HAP-1 (cell line): ENCODE measurements at places on chromosomes 13 and 19.
A peak's percentile ranks its signal among the peaks of the same experiment; 100 is the strongest.

- no peak for DNase-seq
Observed at GRCh38 chr19:43883864-43884263, 51.2 kb downstream of the ZNF45 start.

DNA sequence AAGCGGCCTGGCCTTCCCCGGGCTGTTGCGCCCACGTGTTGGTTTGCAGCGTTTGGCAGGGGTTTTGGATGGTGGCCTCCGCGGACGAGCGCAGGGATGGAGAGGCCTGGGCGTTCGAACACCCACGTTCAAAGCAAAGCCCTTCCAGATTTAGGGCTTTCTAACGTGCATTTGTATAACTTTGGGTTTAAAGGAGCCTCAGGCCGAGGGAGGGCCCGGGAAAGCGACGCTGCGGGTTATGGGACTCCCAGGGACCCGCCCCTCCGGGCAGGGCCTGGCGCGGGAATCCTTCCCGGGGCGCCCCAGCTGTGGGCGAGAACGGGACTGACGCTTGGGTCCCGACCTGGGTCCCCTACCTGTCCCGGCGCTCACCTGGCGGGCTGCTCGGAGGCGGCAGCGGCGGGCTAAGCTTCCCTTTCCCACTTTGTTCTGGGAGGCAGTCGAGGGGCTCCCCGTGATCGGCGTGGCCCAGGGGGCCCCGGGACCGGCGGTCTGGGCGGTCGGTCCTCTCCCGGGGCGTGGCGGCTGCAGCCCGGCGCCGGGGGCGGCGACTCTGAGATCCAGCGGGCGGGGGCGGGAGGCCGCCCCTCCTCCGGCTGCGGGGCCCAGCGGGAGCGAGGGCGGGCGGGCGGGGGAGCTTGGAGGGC is at the start of gene FBXO17:
FBXO17 (minus strand) TSS at position 529 of the 647 bp plus-strand sequence. CDS start 25,423 bp downstream, outside the sequence.
- DNase-seq = peak; percentile 62

- peak; percentile 18 for DNase-seq
Observed at GRCh38 chr13:98478189-98479129, 98.4 kb downstream of the STK24 start.

DNA sequence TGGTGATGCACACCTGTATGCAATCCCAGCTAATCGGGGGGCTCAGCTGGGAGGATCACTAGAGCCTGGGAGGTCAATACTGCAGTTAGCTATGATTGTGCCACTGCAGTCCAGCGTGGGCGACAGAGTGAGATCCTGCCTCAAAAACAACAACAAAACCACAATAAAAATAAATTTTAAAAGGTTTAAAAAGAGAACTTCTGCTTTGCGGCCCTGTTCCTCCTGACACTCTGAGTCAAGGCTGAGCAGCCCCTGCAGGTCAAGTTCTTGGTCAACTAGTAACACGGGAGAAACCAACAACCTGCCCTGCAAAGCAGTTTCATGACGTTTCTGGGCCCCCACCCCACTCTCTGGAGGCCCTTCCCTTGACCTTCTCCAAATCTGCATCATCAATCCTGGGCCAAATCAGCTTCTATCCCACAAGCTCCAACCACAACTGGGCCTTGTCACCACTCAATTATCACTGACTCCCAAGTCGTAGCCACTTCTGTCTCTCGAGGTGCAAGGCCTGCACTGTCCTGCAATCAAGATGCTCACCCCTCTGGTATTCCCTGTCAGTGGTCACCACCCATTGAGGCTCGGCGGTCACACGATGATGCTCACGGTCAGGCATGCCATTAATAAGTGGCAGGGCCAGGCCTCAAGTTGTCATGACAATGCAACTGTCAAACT is 7.5 kb downstream of the ELAVL1 start:
- DNase-seq = no peak

GRCh38 chr19:13806728-13807127 is 11.5 kb downstream of the ZSWIM4 start:
- DNase-seq = no peak

GRCh38 chr13:84844473-84844872 is 954.7 kb downstream of the SLITRK6 start:
- peak; percentile 24 for DNase-seq

DNA sequence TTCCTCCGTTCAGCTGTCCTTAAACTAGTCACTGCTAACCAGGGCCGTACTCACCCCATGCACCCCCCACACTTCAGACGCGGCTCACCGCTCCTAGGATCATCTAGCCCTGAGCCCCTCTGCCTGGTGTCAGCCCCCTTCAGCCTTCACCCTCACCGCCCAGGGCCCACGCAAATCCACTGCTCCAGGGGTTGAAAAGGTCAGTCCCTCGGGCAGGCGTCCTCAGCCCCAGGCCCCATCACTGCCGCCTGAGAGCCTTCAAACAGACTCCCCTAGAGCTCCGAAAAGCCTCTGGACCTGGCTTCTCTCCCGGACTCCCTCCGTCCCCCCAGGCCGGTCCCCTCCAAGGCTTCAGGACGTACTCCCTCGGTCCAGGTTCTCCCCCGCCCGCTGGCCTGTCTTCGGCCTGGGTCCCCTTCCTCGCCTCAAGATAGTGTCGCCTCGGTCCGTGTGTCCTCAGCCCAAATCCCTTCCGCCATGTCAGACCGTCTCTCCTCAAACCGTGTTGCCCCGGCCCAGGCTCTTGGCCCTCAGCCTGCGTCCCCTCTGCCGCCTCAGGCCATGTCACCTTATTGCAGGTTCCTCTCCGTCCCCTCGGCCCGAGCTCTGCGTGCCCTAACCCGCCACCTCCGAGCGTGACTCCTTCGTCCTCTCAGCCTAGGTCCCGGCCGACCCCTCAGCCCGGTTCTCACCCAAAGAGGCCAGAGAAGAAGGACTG is 553 bp downstream of the NAPA start:
- no peak for DNase-seq

DNA sequence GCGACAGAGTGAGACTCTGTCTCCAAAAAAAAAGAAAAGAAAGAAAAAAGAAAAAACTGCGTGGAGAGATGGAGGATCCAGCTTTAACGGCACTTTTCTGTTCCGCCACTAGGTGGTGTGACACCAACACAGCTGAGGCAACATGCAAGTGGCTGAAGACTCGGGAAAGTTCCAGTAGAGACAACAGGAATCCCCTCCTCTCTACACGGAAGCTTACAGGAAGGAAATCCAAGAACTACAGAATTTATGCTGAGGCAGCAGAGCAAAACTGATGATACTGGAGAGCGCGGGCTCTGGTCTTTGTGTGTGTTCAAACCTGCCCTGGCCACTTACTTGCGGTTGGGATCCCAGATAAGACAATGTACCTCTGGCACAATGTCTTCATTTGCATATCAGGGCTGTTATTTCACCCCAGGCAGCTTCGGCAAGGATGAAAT is 9.9 kb downstream of the RANBP3 start:
- peak; percentile 81 for DNase-seq

DNA sequence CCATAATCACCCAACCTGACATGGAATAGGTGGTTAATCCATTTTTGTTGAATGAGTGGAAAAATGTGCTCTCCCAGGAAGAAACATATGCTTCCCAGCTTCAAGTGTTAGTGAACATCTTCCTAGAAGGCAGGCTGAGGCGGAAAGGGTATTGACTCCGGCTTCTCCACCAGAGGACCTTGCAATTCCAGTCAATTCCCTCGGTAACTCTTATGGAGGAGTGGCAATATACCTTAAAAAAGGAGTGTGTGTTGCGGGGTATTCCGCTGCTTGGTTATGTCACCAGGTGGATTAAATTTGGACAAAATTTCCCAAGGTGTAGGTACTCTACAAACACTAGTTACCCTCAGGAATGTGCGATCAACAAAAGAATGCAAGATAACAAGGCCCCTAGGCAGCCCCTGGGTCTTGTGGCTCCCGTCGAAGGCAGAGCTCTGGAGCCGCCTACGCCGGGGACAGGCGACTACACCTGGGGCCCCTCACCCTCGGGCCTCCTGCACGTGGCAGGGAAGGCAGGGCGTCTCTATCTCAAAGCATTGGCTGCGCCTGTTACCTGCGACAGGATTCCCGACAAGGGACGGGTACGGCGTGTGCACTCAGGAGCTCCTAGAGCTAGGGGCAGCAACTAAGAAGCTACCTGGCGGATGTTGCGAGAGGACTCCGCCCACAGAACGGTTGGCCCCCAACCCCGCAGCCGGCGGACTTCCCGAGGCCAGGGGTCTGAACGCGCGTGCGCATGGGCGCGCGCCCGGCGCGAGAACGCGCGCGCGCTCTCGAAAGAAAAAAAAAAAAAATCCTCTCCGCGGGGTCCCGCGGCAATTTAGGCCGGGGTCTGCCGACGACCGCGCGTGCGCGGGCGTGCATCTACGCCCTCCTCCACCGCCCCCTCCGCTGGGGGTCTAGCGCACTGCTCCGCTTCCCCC is at the start of gene WDR87:
WDR87 (minus strand) TSS at position 649 of the 923 bp plus-strand sequence. CDS start 8,355 bp downstream, outside the sequence.
- DNase-seq = peak; percentile 48

- DNase-seq = no peak
Observed at GRCh38 chr19:40253611-40254092, 27.2 kb upstream of the CCNP start.

DNA sequence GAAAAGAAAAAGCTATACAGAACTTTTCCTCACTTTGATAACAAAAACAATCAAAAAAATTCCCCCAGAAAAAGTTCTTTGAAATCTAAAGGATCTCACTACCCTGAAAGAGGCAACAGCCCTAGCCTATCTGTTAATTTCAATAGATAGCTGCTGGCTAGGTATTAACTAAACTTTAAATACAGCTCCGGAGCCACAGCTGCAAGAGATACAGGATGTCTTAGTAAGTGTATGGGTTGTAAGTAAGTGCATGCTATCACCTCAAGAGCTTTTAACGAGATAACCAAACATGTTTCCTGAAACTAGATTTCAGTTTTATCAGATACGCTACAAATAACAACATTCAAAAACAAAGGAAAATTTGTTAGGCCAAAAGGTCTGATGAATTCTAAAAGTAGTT is 148.4 kb downstream of the KLF12 start:
- DNase-seq = no peak

GRCh38 chr13:32059511-32059984 is 28.0 kb downstream of the FRY start:
- DNase-seq = no peak

GRCh38 chr19:50646074-50646807 is 3.0 kb upstream of the C19orf81 start:
- no peak for DNase-seq

DNA sequence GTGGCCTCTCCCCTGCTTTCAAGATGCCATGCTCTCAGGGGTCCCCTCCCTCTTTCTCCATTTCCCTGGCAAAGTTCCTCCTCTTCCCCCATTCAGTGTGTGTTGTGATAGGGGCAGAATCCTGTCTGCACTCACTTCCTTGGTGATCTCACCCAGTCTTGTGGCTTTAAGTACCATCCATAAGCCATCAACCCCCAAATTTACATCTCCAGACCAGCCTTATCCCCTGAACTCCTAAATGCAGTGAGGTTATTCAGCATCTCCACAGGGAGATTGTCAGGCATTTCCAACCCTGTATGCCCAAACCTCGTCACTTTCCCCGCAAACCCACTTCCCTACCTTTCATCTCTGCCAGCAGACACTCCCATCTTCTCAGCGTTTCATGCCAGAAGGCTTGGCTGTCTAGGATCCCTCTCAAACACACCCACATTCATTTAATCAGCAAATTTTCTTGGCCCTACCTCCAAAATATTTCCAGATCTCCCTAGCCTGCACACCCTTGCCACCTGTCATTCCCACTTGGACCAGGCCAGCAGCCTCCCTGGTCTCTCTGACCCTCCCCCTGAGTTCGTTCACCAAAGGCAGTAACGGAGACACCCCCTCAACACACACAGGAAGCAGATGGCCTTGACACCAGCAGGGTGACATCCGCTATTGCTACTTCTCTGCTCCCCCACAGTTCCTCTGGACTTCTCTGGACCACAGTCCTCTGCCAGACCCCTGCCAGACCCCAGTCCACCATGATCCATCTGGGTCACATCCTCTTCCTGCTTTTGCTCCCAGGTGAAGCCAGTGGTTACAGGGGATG is at the start of gene HCST:
HCST (plus strand) TSS at position 676 of the 808 bp plus-strand sequence; CDS start at position 741, 65 bp downstream.
- no peak for DNase-seq

GRCh38 chr19:7177926-7178325 is 108.4 kb downstream of the ZNF557 start:
- no peak for DNase-seq

- DNase-seq = no peak
Observed at GRCh38 chr13:30773561-30773960, 38.2 kb downstream of the ALOX5AP start.

DNA sequence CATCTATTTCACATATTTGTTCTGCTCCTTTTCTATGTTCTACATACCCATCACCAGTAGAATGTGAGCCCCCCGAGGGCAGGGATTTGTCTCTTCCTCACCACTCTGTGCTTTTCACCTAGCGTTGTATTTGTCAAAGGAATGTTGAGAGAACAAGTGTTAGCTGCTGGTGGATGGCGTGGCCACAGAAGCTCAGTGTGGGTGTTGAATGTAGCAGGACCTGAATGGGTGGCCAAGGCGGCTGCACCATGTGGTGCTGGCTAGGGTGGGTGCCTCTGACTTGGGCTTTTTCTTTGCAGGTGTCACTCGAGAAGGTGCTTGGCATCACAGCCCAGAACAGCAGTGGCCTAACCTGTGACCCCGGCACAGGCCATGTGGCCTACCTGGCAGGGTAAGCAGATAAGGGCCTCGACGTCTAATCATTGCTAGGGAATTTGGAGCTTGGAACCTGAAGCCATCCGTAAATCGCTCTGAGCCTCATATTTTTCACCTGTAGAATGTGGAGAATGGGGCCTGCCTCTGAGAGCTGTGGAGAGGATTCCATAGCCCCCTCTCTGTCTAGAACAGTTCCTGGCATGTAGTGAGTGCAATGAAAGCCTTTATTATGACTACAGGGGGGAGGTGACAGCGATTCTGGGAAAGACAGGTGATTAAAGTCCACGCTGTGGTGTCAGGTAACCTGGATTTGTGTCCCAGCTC is 3.9 kb downstream of the WDR62 start:
- DNase-seq = no peak

DNA sequence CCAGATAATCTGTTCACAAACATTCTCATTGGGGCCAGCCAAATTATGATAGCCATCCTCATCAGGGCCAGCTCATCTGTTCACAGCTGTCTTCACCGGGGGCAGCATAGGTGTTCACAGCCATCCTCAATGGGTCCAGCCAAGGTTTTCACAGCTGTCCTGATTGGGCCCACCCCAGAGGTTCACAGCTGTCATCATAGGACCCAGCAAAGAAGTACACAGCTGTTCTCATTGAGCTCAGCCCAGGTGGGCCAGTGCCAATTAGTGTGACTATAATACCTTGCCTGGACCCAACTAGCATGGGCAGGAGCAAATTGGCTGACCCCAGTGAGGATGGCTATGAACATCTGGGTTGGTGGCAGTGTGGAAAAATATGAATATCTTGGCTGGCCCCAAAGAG is 1166.0 kb downstream of the UQCRFS1 start:
- no peak for DNase-seq

GRCh38 chr19:16283210-16284061 is 41.2 kb upstream of the KLF2 start:
- no peak for DNase-seq

- no peak for DNase-seq
Observed at GRCh38 chr13:111111376-111111937, 3.7 kb upstream of the ARHGEF7 start.

- DNase-seq = peak; percentile 52
Observed at GRCh38 chr19:14479975-14480699, 5.0 kb upstream of the PTGER1 start.

DNA sequence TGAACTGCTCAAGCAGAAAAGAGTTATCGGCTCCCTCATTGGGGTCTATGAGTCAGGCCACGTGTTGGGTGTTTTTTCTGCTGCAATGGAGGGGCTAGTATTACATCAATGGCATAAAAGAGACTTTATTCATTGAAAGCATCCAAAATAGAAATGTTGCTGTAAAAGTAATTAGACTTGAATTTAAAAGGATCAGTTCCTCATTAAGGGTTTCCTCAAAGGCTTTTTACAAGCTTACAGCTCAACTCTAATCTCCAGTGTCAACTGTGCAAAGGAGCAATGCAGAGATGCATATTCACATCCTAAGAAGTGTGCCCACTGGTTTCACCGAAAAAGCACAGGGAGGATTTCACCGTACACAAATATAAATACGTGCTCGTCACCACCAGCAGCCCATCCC is 300.3 kb downstream of the FOXO1 start:
- DNase-seq = no peak
